Suppressor macrophage treated with lipopolysaccharide for 4 hours (primary cell): ENCODE measurements at places on chromosomes 12 and 14.

- no peak for DNase-seq
These were observed 19.2 kb upstream of the LGALS3 start for GRCh38 chr14:55109836-55110235.

GRCh38 chr12:15732341-15733061, 56.7 kb downstream of the EPS8 start:
- no peak for DNase-seq

DNA sequence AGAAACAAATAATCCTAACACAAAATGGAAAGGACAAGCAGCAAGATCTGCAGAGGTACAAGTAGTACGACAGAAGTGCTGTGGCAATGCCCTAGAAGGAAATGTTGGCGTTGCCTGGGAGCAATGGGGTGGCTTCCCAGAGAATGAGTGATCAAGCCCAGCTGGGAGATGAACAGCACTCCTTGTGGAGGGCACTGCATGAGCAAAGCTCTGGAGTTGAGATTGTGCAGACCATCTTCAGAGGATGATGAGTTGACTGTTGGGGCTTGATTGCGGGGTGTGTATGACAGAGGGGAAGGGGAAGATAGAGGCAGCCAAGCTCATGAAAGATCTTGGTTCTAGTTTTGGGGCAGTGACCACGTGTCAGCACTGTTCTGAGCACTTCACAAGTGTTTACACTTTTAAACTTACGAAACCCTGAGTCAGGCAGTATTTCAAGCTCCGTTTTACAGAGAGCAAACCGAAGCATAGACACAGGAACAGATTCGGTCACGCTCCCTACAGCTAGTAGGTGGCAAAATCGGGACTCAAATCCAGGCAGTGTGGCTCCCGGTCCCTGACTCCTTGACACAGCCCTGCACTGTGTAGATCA, 127.2 kb upstream of the LHX5 start:
- no peak for DNase-seq

- peak; percentile 90 for DNase-seq
These were observed 58.6 kb downstream of the VWF start for GRCh38 chr12:6065863-6066199.

GRCh38 chr12:66516133-66516532, 162.7 kb downstream of the GRIP1 start:
- DNase-seq = peak; percentile 37

GRCh38 chr12:93079271-93079670, 150.2 kb upstream of the EEA1 start:
- DNase-seq = no peak

DNA sequence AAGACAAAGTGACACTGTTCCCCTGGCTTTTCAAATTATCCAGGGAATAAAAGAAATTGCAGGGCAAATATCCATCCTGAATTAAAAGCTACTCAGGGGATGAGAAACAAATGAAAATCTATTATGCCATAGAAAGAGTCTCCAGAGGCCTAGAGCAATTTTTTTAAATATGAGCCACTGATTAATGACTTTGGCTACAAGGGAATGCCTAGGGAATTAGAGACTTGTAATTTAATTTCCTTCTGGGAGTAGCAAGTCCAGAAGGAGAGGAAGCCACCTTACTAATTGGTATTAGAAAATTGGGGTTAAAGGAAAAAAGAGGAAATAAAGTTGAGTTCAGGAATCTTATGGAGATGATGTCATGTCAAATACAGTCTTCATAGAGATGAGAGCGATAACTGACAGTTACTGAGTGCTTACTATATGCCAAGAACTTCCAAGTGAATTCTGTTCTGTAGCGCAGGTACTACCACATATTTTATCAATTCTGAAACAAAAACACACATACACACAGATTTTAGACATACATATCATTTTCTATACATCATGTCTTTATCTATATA, 304.4 kb downstream of the DUSP6 start:
- DNase-seq = no peak

DNA sequence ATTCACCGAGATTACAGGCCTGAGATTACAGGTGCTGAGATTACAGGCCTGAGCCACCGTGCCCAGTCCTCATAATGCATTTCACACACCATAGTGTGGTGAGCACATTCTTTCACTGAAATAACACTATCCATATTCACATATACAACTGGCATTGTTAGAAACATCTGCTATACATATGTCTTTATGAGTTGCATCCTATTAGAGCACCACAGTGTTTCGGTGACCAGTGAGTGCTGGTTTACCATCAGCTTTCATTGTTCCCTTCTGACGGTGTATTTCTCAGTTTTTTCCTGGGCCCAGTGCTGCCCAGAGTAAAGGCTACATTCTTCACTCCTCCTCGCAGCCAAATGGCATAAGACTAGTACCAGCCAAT, 96.2 kb upstream of the FGD4 start:
- no peak for DNase-seq

DNA sequence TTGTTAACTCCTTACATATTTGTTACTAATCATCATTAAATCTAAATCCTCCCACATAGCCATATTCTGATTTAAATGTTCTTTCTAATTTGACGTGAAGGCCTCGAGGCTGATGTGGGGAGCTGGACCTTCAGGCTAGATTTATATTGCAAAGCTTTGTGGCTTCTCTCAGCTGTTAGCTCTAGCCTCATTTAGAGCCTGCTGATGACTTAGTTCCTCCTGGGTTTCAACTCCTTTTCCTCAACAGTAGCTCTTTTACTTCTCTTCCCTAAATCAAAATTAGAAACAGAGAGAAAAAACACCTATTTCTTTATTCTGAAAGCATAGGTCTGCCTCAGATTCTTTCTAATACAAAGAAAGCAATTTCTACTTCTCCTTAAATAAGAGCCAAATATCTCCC, 477.5 kb upstream of the CCDC196 start:
- DNase-seq = peak; percentile 27

DNA sequence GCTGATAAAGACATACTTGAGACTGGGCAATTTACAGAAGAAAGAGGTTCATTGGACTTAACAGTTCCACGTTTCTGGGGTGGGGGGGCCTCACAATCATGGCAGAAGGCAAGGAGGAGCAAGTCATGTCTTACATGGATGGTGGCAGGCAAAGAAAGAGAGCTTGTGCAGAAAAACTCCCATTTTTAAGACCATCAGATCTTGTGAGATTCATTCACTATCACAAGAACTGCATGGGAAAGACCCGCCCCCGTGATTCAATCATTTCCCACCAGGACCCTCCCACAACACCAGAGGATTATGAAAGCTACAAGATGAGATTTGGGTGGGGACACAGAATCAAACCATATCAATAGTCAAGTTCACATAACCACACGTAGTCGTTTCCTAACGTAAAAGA, 85.5 kb downstream of the USP15 start:
- DNase-seq = peak; percentile 19

GRCh38 chr12:94127239-94128131, 20.9 kb upstream of the PLXNC1 start:
- no peak for DNase-seq

- DNase-seq = peak; percentile 3
These were observed 218.1 kb downstream of the MSRB3 start for GRCh38 chr12:65496617-65497016.

DNA sequence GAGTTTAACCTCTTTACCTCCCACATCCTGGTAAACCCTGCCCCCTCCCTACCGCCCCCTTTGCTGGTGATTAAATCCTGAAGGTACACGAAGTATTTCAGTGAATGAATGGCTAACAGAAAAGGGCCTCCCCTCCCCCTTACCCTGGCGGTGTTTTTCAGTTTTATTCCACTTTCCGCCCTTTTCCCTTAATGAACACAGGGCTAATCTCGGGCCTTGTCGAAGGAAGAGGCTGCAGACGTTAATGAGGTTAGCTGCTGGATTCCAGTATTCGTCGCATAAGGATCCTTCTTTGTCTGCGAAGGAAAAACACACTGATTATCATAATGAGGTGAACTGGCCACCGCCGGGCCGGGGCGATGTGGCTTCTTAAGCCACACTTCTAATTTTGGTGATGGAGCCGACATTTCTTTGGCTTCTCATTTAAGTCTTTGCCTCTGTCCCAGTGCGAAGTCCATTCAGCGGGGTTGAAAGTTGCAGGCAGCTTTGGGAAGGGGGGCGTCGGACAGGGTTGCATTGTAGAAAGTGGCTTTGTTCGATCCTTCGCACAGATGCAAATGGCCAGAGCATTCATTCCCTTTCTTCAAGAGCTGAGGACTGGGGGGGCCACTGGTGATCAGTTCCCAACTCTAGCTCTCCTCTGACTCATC, 6.5 kb downstream of the MEG3 start:
- DNase-seq = no peak

GRCh38 chr12:109434582-109434981, 42.5 kb downstream of the KCTD10 start:
- DNase-seq = no peak

DNA sequence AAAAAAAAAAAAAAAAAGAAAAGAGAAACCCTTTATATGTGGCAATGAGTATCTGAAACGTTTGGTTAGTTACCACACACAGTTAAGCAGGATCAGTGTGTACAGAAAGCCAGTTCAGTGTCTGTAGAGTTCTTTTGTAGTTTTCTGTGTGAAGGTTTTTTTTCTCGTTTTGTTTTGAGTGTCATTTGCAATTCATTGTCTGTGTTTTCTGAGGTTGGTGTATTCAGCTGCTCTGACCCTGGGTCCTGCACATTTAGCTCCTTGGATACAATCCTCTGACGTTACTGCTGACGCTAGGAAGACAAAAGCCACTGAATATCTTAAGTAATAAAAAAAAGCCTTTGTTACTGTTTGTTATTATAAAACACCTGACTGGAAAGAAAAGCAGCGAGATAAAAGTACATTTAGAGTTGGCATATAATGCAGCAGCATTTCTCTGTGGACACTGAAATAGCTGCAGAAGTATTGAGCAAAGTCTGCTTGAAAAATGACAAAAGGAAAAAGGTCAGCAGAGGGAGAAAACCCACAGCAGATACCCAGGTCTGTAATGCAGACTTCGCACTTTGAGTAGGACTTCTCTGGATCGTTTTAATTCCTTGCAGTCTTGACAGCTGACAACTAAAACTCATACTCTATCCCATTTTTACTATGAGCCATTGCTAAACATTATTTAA, 89.0 kb downstream of the POLR3B start:
- DNase-seq = no peak

- DNase-seq = no peak
These were observed 8.3 kb downstream of the CDK2AP1 start for GRCh38 chr12:123263196-123263817.

DNA sequence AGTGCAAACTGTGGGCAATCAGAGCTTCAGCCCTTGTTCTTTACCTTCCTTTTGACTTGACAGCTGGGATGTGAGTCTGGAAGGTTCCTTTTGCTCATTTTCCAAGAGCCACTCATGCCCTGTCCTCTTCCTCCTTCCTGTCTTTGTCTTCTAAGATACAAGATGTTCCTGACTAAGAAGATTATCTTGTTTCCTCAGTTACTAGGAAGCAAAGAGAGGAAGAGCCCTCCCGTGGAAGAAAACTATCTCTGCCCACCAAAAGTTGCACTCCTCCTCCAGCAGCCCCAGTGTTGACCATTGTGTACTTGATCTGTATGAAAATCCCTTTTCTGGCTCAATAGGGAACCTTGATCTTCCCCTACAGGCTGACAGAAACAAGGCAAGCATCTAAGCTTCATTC, 138.0 kb downstream of the C12orf75 start:
- DNase-seq = no peak

GRCh38 chr14:77025744-77026165, 2.8 kb downstream of the IRF2BPL start:
- no peak for DNase-seq

GRCh38 chr12:53221203-53222080, 10.6 kb downstream of the RARG start:
- peak; percentile 72 for DNase-seq

- no peak for DNase-seq
These were observed 7.5 kb downstream of the DUSP6 start for GRCh38 chr12:89344862-89345202.

DNA sequence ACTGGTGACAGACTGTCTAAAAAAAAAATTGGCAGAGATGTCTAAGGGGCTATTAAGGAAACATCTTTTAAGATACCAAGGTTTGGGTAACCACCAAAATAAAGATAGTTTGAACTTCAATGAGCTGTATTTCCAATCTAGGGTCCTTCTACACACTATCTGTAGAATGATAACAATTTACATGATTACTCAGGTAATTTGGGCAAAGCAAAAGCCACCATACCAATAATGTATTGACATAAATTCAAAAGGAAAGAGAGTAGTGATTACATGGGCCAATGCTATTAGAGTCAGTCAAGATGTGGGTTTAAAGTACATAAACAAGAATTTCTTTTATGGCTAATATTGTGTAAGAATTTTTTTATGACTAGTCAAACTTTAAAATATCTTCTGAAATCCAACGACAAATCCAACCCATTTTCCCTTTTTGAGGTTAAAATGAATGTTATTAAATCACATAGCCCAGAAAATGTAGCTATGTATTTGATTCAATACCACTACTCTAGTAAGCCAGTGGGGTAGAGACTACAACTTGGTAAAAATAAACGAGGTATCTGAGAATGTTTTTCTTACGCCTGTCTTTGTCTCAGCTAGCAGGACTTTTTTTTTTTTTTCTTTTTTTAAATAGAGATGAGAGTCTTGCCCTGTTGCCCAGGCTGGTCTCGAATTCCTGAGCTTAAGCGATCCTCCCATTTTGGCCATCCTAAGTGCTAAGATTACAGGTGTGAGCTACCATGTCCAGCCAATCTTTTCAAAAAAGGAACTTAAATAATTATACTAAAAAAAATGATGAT, 10.4 kb downstream of the PNN start:
- DNase-seq = no peak

- no peak for DNase-seq
These were observed 16.7 kb upstream of the SYNDIG1L start for GRCh38 chr14:74442757-74443156.

- no peak for DNase-seq
These were observed 105.1 kb downstream of the GXYLT1 start for GRCh38 chr12:42039577-42039976.

DNA sequence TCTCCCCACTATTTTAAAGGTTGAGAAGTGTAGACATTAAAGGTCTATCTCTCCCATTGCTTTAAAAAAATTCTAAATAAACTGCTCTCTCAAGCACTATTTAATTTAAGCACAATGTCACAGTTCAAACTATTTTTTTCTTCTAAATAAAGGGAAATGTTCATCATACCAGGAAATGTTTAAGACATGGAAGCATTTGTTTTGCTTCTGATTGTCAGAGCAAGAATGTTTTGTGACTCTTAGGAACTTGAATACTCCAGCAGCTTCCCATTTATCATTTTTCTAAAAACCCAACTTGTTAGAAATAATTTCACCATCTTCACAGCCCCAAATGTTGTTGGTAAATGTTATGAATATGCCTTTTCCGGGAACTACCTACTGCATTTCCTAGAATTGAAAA, 121.8 kb upstream of the NTF3 start:
- no peak for DNase-seq

GRCh38 chr12:121578230-121579189, 2.3 kb downstream of the KDM2B start:
- DNase-seq = no peak

DNA sequence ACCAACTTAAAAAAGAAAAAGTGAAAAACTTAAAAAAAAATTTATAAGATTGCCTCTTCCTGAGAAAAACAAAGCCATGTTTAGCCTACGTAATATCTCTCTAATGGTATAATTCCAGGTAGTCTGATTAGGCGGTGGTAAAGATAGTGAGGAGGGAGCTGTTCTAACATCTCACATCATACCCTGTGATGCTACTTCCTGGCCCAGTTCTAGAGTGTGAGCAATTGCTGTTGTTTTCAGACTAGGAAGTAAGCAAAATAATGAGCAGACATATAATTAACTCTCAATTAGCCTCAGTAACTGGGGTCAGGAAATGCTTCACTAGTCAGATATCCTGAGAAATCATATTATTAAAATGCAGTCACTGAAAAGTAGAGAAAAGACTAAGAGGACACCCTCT, 113.9 kb downstream of the PHLDA1 start:
- DNase-seq = no peak
